ENCODE measurements at places on chromosomes 7 and 10.

DNA sequence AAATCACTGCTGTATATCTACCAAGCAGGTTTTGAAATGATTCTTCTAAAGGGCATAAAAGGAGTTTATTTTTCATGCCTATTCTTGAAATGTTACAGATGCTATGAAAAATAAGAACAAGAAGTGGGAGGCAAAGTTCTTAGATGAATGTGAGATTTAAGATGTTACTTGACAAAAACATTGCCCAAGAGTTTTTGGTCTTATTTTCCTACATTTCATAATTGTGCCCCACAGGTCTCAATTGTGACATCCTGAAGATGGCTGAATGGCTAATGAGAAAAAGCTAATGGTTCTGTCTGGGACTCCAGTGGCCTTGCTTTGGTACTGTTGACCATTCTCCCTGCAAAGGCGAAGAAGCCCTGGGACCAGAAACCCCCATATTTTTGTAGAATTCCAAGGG is 43.0 kb upstream of the IFRD1 start:
- DNase-seq, result no peak

DNA sequence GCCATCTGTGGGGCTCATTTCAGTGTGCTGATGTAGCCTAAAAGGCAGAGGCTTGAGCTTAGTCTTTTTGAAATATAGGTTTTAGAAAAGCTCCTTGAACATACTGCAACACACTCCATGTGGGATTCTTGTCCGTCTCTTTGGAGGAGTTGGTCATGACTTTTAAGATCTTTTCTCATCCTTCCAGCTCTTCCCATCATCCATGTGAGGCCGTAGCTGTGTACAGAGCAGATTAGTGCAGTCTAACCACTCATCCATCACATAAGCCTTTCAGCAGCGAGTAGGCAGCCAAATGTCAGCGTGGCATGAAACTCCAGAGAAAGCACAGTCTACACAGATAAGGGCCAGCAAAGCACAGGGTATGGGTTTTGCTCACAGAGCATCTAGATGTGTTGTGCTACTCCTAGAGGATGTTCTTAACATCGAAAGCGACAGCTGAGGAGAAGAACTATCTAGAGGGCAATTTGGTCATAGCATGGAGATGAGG is 28.1 kb upstream of the NPVF start:
- no peak for DNase-seq

- no peak for DNase-seq
These were observed 1.0 kb upstream of the LRRN3 start for GRCh38 chr7:111089822-111090426.

- no peak for DNase-seq
These were observed 4.3 kb downstream of the MAP3K8 start for GRCh38 chr10:30438021-30438850.

GRCh38 chr7:157490465-157490912 is 153.7 kb downstream of the DNAJB6 start:
- no peak for DNase-seq

Data from BE2C (cell line).